ENCODE measurements at places on chromosomes 3 and 15. TPM values are rescaled to one million over a fixed set of nuclear protein-coding genes. Genes with fewer than 3 reads are reported as not detected.

NOX5 gene
- 0.07 TPM for total RNA-seq

GRCh38 chr3:16379838-16380237 is 114.8 kb downstream of the OXNAD1 start:
- H3K27ac ChIP-seq: no peak overlapping the region
- H3K4me3 ChIP-seq: no peak overlapping the region
- peaks cover 4% of the 10 kb centered on the region for H3K36me3 ChIP-seq
- no peaks in the 10 kb centered on the region for H3K4me1 ChIP-seq

TRH gene
- total RNA-seq: not detected

IGF2BP2 gene
- total RNA-seq: 130 TPM

DNA sequence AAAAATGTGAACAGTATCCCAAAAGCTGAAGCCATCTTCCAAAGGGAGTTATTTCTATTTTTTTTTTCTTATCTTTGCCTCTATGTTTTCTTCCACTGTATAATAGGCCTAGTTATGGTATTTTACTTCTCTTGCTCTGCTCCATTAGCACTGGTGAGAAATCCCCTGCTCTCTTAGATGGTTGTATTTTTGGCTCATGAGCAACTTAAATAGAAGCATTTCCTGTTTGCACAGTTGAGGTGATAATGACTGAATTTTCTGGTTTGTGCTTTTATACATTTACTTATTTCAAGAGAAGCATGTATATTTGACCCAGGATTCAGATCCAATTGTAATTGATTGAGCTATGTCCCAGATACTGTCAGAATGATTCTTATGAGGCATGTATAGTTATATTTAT is 61.6 kb upstream of the CD200R1L start:
- no peak overlapping the region for H3K27ac ChIP-seq
- no peaks in the 10 kb centered on the region for H3K4me1 ChIP-seq
- no peaks in the 10 kb centered on the region for H3K36me3 ChIP-seq
- no peak for DNase-seq
- H3K27me3 ChIP-seq: no peaks in the 10 kb centered on the region

GRCh38 chr15:71118345-71118744 is 3.1 kb downstream of the THSD4 start:
- H3K4me1 ChIP-seq: peaks cover 7% of the 10 kb centered on the region
- H3K27me3 ChIP-seq: no peaks in the 10 kb centered on the region
- no peaks in the 10 kb centered on the region for H3K36me3 ChIP-seq
- no peak overlapping the region for H3K27ac ChIP-seq
- H3K4me3 ChIP-seq: no peak overlapping the region

RTP4 gene
- 0.22 TPM for total RNA-seq

PRRT3 gene
- 1.5 TPM for total RNA-seq

GPR171 gene
- not detected for total RNA-seq

- peaks cover 15% of the 10 kb centered on the region for H3K4me1 ChIP-seq
- H3K4me3 ChIP-seq: peak within 1 kb of the TSS; percentile 29
- H3K27ac ChIP-seq: no peak within 1 kb of the TSS
These were observed at the start of gene ZMYND10 for GRCh38 chr3:50345586-50346234. Gene ZMYND10 (minus strand): TSS chr3:50345732. CDS start chr3:50345579, 153 bp downstream.

DNA sequence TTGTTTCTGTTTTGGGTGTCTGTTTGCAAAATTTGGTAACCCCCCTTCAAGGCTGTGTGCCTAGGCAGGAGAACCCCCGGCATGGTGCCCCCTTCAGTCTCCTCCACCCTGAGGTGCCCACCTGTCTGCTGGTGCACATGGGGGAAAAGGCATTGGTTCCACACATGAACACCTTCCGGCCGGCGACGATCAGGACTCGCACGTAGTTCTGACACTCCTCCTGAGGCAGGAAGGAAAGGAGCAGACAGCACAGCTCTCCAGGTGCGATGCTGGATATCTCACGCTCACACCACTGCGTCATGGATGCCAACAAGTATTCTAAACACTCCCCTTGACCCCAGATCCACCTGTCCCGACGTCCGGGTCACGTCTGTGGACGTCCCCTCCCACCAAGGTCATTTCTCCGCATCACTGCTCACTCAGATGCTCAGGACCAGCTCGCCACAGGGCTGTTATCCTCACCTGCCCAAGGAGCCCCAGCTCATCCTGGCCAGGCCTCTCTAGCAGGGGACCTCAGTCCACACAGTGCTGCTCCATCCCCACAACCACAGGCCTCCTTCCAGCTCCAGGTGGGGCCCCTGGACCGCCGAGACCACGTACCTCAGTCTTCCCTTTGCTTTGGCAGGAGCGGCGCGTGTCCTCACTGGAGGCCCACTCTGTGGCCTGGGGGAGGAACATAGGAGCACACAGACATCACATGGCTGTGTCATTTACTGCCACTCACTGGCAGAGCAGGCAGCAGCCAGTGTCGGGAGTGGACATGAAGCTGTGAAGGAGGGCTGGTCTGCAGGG is 99.0 kb downstream of the SEMA5B start:
- H3K27me3 ChIP-seq: peaks cover 14% of the 10 kb centered on the region
- no peak overlapping the region for H3K27ac ChIP-seq
- H3K36me3 ChIP-seq: no peaks in the 10 kb centered on the region
- no peak for DNase-seq

DNA sequence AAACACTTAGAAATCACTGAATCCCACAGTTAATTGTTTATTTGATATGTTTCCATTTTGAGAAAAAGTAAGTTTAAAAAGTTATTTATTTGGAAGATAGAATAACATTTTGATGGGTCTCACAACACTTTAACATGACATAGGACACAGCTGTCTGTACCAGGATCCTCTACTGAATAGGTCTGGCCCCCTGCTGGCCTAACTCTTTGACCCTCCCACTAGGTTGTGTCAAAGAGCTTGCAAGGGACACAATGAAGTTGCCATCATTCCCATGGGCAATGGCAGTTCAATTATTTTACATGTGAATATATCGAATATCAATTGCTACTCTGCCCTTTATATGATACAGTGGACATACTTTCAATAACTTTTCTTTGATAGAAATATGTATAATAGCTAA is 138.9 kb downstream of the EPHA3 start:
- H3K27me3 ChIP-seq: no peaks in the 10 kb centered on the region
- no peaks in the 10 kb centered on the region for H3K36me3 ChIP-seq
- no peak overlapping the region for H3K27ac ChIP-seq
- no peaks in the 10 kb centered on the region for H3K4me1 ChIP-seq
- H3K4me3 ChIP-seq: no peak overlapping the region
- DNase-seq: no peak

DNA sequence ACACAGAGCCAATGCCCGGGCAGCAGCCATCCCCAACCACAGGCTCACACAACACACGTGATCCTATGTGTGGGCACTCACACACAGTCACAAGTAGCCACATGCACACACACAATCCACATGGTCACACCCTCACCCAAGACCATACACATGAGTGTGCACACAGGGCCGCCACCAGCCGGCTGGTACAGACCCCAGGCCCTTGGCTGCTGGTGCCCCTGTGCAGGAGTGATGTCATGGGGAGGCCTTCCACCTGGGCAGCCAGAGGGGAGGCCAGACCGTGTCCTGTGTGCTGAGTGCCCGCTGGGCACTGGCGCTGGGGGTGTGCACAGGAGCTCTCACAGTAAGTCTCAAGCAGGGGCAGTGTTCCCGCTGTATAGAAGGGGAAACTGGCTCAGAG is 36.9 kb downstream of the DNAJB8 start:
- H3K36me3 ChIP-seq: no peaks in the 10 kb centered on the region
- no peak overlapping the region for H3K4me3 ChIP-seq
- peaks cover 2% of the 10 kb centered on the region for H3K4me1 ChIP-seq
- H3K27ac ChIP-seq: no peak overlapping the region

- H3K27me3 ChIP-seq: no peaks in the 10 kb centered on the region
- H3K4me1 ChIP-seq: no peaks in the 10 kb centered on the region
- H3K27ac ChIP-seq: no peak overlapping the region
- no peak overlapping the region for H3K4me3 ChIP-seq
These were observed 62.1 kb downstream of the RASGRF1 start for GRCh38 chr15:79028411-79028964.

ONECUT1 gene
- total RNA-seq: not detected

DNA sequence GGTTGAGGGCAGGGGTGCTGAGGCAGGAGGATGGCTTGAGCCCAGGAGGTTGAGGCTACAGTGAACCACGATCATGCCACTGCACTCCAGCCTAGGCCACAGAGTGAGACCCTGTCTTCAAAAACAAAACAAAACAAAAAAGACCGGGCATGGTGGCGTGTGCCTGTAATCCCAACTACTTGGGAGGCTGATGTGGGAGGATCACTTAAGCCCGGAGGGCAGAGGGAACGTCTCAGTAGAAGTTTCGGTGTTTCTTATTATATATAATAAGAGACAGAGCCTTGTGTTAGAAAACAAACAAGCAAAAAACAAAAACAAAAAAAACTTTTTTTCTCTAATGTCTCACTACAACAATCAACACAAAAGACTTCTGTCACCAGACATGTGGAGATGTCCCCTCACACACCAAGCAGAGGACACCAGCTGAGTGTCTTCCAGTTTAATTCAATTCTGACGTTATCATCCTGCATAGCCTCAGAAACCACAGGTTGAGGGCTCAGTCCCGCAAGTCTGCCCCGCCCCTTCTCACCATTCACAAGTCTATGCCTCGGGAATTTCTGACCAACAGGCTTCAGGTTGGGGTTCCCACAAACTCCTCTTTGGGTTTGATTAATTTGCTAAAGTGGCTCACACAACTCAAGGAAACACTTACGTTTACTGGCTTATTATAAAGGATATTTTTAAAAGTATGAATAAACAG is 24.0 kb upstream of the EIF4A2 start:
- no peaks in the 10 kb centered on the region for H3K27me3 ChIP-seq
- no peaks in the 10 kb centered on the region for H3K36me3 ChIP-seq
- no peak overlapping the region for H3K4me3 ChIP-seq
- DNase-seq: no peak

DNA sequence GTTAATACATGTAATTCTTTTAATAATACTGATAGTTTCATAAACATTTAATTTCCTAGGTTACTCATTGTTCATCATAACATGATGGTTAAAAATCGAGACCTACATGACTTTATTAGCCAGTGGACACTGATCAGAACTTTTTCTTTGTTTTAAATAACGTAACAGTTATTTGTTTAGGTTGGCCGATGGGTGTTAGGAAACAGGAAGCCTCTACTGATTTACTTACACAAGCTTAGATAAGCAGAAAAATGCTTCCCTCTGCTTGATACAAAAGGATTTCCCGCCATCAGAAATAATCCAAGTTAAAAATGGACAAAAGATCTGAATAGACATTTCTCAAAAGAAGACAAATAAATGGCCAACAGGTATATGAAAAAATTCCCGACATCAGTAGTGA is 16.6 kb upstream of the APH1B start:
- peaks cover 28% of the 10 kb centered on the region for H3K4me1 ChIP-seq
- peak overlapping the region; percentile 63 for H3K27ac ChIP-seq
- DNase-seq: peak; percentile 83
- H3K27me3 ChIP-seq: no peaks in the 10 kb centered on the region
- peaks cover 18% of the 10 kb centered on the region for H3K36me3 ChIP-seq
- no peak overlapping the region for H3K4me3 ChIP-seq

- H3K36me3 ChIP-seq: no peaks in the 10 kb centered on the region
- no peaks in the 10 kb centered on the region for H3K4me1 ChIP-seq
- H3K4me3 ChIP-seq: no peak overlapping the region
- DNase-seq: no peak
- H3K27ac ChIP-seq: no peak overlapping the region
These were observed 799.9 kb downstream of the AGBL1 start for GRCh38 chr15:86879250-86880229.

LRRC34 gene
- 2.5 TPM for total RNA-seq

PLOD2 gene
- 228 TPM for total RNA-seq

TNFAIP8L3 gene
- 38.3 TPM for total RNA-seq

DNA sequence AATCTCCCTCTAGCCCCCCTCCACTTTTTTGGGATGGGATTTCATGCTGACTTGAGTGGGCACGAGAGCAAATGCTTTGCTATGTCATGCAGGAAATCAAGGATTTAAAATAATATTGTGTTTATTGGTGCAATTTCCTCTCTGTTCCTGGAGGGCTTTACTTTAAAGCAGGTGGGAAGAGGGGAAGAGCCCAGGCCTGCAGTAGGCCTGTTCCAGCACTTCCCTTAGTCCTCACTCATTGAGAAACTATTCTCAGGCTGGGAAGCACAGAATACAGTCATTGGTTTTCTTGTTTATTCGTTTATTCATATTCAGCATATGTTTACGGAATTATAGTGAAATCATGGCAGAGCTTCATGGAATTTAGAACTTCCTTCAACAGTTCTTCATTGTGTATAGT is 41.7 kb upstream of the SPSB4 start:
- H3K27me3 ChIP-seq: peaks cover 9% of the 10 kb centered on the region
- no peak for DNase-seq
- H3K36me3 ChIP-seq: no peaks in the 10 kb centered on the region
- H3K27ac ChIP-seq: no peak overlapping the region
- no peaks in the 10 kb centered on the region for H3K4me1 ChIP-seq

SSR3 gene
- 355 TPM for total RNA-seq

GRCh38 chr3:60053526-60054265 is 1003.9 kb upstream of the CFAP20DC start:
- H3K27me3 ChIP-seq: no peaks in the 10 kb centered on the region
- DNase-seq: no peak
- H3K4me3 ChIP-seq: no peak overlapping the region
- no peak overlapping the region for H3K27ac ChIP-seq

DNA sequence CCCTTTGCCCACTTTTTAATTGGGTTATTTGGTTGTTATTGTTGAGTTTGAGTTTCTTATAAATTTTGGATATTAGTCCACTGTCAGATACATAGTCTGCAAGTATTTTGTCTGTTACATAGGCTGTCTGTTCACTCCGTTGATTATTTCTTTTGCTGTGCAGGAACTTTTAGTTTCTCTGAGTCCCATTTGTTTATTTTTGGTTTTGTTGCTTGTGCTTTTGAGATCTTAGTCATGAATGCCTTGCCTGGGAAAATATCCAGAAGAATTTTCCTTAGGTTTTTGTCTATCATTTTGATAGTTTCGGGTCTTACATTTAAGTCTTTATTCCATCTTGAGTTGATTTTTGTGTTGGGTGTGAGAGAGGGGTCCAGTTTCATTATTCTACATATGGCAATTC is 254.5 kb downstream of the NLGN1 start:
- no peak overlapping the region for H3K27ac ChIP-seq
- H3K4me1 ChIP-seq: peaks cover 3% of the 10 kb centered on the region
- no peaks in the 10 kb centered on the region for H3K36me3 ChIP-seq
- H3K4me3 ChIP-seq: no peak overlapping the region

MCTP2 gene
- 0.75 TPM for total RNA-seq

GRCh38 chr3:36295296-36295695 is 85.0 kb upstream of the STAC start:
- H3K4me1 ChIP-seq: no peaks in the 10 kb centered on the region
- no peak overlapping the region for H3K27ac ChIP-seq

DNA sequence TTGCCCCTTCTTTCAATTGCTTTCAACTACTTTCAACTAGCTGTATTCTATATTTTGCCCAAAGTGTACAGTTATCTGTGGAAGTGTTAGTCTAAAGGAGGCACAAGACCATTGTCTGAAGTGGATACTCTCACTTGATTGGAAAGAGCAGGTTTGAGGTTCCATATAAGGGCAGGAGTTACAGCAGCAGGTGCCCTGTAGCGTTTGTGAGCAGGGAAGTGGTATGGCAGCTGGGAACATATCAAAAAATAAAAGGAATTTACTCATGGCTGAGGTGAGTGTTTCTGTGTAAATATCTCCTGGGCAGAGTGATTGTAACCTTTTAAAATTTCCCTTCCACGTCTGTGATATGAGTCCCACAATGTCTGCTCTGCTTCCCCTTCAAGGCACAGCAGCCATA is 38.5 kb upstream of the DNAJC13 start:
- no peak overlapping the region for H3K4me3 ChIP-seq
- no peak for DNase-seq
- H3K27me3 ChIP-seq: peaks cover 7% of the 10 kb centered on the region
- no peak overlapping the region for H3K27ac ChIP-seq
- H3K4me1 ChIP-seq: no peaks in the 10 kb centered on the region

- H3K4me1 ChIP-seq: no peaks in the 10 kb centered on the region
- DNase-seq: no peak
- H3K4me3 ChIP-seq: no peak overlapping the region
- H3K27ac ChIP-seq: no peak overlapping the region
- no peaks in the 10 kb centered on the region for H3K27me3 ChIP-seq
- no peaks in the 10 kb centered on the region for H3K36me3 ChIP-seq
These were observed 16.7 kb upstream of the KLF15 start for GRCh38 chr3:126373682-126374601.

Measured in endothelial cell of umbilical vein (primary cell).